Transverse colon (tissue), 4 donors: ENCODE measurements at places on chromosomes 11 and 22. TPM values are rescaled to one million over a fixed set of nuclear protein-coding genes. Genes with fewer than 3 reads are reported as not detected.

DNA sequence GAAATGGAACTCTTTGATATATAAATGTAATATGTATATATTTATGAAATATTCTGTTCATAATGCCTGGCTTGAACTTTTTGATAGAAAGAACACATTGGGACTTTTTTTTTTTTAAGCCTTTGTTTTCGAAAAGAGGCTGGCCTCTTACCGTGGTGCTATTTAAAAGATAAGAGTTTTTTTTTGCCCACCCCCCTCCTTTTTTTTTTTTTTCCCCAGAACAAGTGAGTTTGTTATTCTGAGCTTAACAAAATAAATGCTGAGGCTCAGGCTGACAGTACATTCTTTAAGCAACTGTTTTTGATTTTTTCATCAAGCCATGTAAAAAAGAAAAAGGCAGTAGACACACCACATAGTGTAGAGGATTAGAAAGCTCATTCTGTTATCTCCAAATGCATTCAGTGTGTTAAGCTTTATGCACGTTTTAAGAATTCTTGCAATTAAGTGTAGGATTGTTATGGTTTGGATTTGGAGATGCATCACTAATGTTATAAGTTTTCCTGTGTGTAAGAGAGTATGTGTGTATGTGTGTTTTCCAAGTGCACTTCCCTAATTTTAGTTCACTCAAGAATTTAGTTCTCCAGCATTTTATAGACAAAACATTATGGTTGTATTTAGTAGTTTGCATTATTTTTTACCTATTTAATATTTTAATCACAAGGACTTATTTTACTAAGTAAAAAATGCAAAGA lies 12.0 kb downstream of the PDHX start:
- no peaks in the 10 kb centered on the region for H3K27me3 ChIP-seq
- H3K4me3 ChIP-seq, result no peak overlapping the region
- peaks cover 53% of the 10 kb centered on the region for H3K4me1 ChIP-seq
- H3K36me3 ChIP-seq, result no peaks in the 10 kb centered on the region
- DNase-seq, result no peak
- H3K27ac ChIP-seq, result no peak overlapping the region

GRCh38 chr22:26766510-26767350 lies 109.3 kb downstream of the MIAT start:
- no peak overlapping the region for H3K27ac ChIP-seq
- no peaks in the 10 kb centered on the region for H3K36me3 ChIP-seq
- no peaks in the 10 kb centered on the region for H3K27me3 ChIP-seq

DNA sequence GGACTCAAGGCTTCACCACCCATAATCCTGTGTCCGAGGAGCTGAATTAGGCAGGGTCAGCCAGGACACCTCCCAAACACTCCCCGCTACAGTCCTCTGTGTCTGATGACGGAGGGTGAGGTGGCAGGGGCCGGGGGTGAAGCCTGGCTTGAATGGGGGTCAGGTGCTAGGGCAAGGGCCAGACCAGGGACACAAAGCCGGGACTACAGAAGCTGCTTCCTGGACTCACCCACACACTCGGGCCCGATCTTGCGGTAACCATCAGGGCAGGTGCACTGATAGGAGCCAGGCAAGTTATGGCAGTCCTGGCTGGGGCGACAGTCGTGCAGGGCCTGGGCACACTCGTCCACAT lies 2.3 kb downstream of the EFEMP2 start:
- no peaks in the 10 kb centered on the region for H3K36me3 ChIP-seq
- no peaks in the 10 kb centered on the region for H3K27me3 ChIP-seq
- DNase-seq, result no peak
- no peak overlapping the region for H3K4me3 ChIP-seq
- peak overlapping the region; percentile 90 for H3K27ac ChIP-seq

The ENTHD1 gene
- not detected for total RNA-seq
